HFFc6 (cell line): ENCODE measurements at places on chromosomes 1 and 21. TPM values are rescaled to one million over a fixed set of nuclear protein-coding genes. Genes with fewer than 3 reads are reported as not detected.

DNA sequence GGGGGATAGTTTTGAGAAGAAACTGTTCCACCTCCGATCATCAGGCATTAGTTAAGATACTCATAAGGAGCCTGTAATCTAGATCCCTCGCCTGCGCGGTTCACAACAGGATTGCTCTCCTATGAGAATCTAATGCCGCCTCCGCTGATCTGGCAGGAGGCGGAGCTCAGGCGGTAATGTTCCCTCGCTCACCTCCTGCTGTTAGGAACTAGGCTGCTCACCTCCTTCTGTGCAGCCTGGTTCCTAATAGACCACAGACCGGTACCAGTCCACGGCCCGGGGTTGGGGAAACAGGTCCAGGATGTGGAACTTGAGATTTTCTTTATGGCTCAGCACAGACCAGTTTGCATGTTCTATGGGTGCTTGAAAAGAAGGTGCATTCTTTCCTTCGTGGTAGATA is 27.2 kb upstream of the FAM3B start:
- no peak for DNase-seq

- no peak for DNase-seq
Observed at GRCh38 chr21:37811711-37812110, 104.5 kb downstream of the KCNJ6 start.

DNA sequence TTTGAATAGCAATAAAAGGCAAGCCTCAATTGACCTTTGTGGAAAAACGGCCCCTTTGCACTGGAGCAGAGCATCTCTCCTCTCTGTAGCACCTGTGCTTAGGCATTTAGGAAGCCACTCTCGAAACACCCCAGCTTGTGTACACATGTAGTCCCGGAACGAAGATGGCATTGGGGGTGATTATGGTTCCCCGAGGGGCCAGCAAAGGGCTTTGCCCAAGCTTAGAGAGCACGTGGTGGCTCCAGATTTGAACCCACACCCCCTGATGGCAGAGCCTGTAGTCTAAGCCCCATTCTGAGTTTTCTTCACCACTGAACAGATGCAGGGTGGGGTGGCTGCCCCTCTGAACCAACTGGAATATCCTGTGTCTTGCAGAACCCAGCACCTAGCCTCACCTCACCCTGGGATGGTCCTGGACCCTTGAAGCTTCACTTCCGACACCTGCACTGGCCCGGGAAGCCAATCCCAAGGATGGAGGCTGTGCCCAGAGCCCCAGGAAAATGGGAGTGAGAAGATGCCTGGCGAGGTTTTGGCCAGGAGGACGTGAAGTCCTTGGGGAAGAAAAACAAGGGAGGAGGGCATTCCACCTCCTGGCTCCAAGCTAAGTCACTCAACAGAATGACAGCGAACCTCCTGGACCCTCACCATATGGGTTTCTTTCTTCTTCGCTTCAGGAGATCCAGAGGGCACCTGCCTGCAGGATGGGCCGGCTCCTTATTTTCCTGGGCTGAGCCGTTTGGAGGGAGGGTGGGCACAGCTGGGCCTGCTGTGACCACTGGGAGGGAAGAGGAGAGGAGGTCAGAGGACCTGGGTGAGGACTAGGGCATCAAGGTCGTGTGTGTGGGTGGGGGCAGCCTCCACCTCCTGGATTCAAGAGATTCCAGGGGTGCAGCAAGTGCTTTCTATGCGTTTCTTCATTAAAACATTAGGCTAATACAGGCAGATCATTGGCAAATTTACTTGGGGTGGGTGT is 37.7 kb downstream of the IGFN1 start:
- no peak for DNase-seq

The PADI2 gene
- total RNA-seq = 0.05 to 0.45 TPM (median 0.15 TPM) in 3 replicates
